ENCODE measurements at places on chromosomes 1 and 21.

GRCh38 chr1:116170721-116171589 lies 59.8 kb downstream of the MAB21L3 start:
- H3K4me3 ChIP-seq = no peak overlapping the region
- H3K27ac ChIP-seq = no peak overlapping the region
- H3K36me3 ChIP-seq = no peaks in the 10 kb centered on the region

GRCh38 chr1:39854314-39854713 lies 29.0 kb downstream of the TRIT1 start:
- H3K36me3 ChIP-seq = no peaks in the 10 kb centered on the region
- H3K27ac ChIP-seq = no peak overlapping the region
- H3K4me1 ChIP-seq = no peaks in the 10 kb centered on the region
- H3K27me3 ChIP-seq = no peaks in the 10 kb centered on the region
- no peak overlapping the region for H3K4me3 ChIP-seq
- no peak for DNase-seq

GRCh38 chr1:231460614-231461013 lies 38.5 kb upstream of the EGLN1 start:
- peak; percentile 4 for DNase-seq
- H3K36me3 ChIP-seq = no peaks in the 10 kb centered on the region
- no peak overlapping the region for H3K27ac ChIP-seq
- no peaks in the 10 kb centered on the region for H3K4me1 ChIP-seq

DNA sequence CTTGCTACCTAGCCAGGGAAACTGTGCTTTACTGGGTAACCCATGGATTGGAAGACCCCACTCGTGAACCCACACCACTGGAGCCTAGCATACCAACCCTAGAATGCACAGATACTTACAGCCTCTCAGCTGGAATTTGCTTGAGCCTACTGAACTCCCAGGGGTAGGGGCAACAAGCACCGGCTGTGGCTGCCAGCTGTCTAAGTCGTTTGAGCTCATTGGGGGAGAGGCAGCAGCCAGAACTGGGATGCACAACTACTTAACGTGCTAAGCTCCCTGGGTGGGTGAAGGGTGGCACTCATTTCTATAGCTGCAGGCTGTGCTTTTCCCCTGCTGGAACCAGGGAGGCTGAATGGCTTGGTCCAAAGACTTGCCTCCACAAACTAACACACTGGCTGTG lies 212.4 kb downstream of the ZNF648 start:
- no peak for DNase-seq
- no peak overlapping the region for H3K27ac ChIP-seq
- no peak overlapping the region for H3K4me3 ChIP-seq
- no peaks in the 10 kb centered on the region for H3K4me1 ChIP-seq

GRCh38 chr1:152022474-152022873 lies 14.3 kb downstream of the S100A11 start:
- no peak for DNase-seq
- no peaks in the 10 kb centered on the region for H3K36me3 ChIP-seq
- no peaks in the 10 kb centered on the region for H3K27me3 ChIP-seq

Measured in B cell (primary cell).